CD4-positive, alpha-beta memory T cell (primary cell): ENCODE measurements at places on chromosomes 2 and 18. TPM values are rescaled to one million over a fixed set of nuclear protein-coding genes. Genes with fewer than 3 reads are reported as not detected.

LCT gene
- 0.06 TPM for total RNA-seq

DNA sequence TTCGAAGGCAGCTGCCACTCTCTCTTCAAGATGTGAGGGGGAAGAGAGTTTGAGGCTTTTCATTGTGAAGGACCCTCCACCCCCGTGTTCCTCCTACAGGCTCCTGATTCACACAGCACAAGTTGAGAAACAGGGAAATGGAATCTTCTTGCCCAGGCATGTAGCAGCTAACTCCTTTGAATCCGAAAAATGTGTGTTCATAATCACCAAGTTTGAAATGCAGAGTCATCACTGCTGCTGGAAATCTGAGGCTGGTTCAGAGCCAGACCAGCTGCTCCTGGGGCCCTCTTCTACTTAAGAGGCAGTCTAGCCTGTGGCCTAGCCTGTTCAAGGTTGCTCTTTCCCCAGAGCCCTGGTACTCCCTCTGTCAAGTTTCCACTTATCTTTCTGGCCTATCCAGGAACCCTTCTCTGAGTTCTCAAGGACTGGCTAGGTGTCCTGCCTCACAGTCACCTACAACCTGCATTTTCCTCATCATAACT, 166.4 kb downstream of the TMEM247 start:
- H3K36me3 ChIP-seq = no peaks in the 10 kb centered on the region
- no peak for DNase-seq
- H3K4me3 ChIP-seq = no peak overlapping the region
- no peak overlapping the region for H3K27ac ChIP-seq
- H3K4me1 ChIP-seq = no peaks in the 10 kb centered on the region
- no peaks in the 10 kb centered on the region for H3K27me3 ChIP-seq

GRCh38 chr2:58798676-58799208, 557.6 kb upstream of the FANCL start:
- no peak overlapping the region for H3K27ac ChIP-seq
- no peaks in the 10 kb centered on the region for H3K4me1 ChIP-seq
- H3K4me3 ChIP-seq = no peak overlapping the region
- no peaks in the 10 kb centered on the region for H3K36me3 ChIP-seq
- no peak for DNase-seq

ELOA2 gene
- total RNA-seq = not detected

DNA sequence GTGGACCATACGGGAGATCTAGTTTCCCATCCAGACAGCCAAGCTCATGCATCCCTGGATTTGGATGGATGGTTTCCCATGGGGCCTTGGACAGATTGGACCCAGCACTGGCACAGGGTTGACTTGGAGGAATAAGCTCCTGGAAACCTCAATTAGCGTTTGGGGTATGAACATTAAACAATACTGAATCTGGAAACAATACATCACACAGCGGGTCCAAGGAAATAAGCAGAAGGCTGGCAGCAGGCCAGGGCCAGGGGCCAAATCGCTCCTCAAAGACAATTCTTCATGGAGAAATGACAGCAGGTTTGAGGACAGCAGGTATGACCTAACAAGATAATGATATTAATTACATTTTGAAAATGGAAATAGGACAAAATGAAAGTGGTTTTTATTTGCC, 540.6 kb downstream of the RIT2 start:
- no peaks in the 10 kb centered on the region for H3K36me3 ChIP-seq
- H3K4me1 ChIP-seq = no peaks in the 10 kb centered on the region
- H3K27me3 ChIP-seq = no peaks in the 10 kb centered on the region
- no peak overlapping the region for H3K27ac ChIP-seq
- no peak for DNase-seq

ACADL gene
- total RNA-seq = not detected

GRCh38 chr2:143881246-143881645, 638.7 kb downstream of the ZEB2 start:
- no peaks in the 10 kb centered on the region for H3K27me3 ChIP-seq
- H3K27ac ChIP-seq = no peak overlapping the region
- no peaks in the 10 kb centered on the region for H3K4me1 ChIP-seq
- no peak for DNase-seq
- H3K36me3 ChIP-seq = no peaks in the 10 kb centered on the region

UGT1A8 gene
- not detected for total RNA-seq

DNA sequence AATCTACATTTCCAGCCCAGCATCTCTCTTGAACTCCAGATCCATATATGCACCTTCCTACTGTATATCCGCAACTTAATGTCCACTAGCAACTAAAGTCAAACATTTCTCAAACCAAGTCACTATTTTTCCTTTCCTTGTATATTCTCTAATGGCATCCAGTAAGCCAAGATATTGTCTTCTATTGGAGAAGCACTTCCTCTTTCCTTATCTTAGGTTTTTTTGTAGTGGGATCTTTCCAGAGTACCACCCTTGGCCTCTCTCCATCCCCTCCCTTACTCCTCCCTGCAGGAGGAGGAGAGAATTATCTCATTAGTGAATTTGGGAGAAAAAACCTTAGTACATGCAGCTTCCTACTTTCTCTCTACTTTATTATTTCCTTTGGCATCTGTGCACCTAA, 8.7 kb upstream of the DYNC1I2 start:
- no peaks in the 10 kb centered on the region for H3K27me3 ChIP-seq
- no peaks in the 10 kb centered on the region for H3K36me3 ChIP-seq
- H3K27ac ChIP-seq = no peak overlapping the region
- no peak for DNase-seq

- peaks cover 40% of the 10 kb centered on the region for H3K4me1 ChIP-seq
- no peaks in the 10 kb centered on the region for H3K27me3 ChIP-seq
- peaks cover 14% of the 10 kb centered on the region for H3K36me3 ChIP-seq
- H3K4me3 ChIP-seq = no peak overlapping the region
Measured at GRCh38 chr2:9592699-9593098, 37.1 kb upstream of the ADAM17 start.

MAPRE3 gene
- total RNA-seq = 3.6 TPM

- no peak for DNase-seq
- H3K27ac ChIP-seq = no peak overlapping the region
- H3K4me1 ChIP-seq = no peaks in the 10 kb centered on the region
- peaks cover 5% of the 10 kb centered on the region for H3K27me3 ChIP-seq
- H3K4me3 ChIP-seq = no peak overlapping the region
Measured at GRCh38 chr18:35397976-35398375, 20.8 kb upstream of the ZNF396 start.

DNA sequence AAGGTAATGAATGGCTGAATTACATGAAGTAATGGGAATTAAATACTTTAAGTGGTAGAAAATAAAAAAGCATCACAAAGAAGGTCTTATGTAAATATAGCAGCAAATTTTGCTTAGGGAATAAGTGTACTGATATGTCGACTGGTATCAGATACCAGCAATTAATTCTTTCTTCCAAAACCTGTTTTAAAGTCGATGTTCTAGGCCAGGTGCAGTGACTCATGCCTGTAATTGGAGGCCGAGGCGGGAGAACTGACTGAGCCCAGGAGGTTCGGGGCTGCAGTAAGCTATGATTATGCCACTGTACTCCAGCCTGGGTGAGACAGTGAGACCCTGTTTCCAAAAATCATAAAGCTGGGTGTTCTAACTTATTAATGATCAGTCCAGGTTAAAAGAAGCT, 30.3 kb downstream of the SP3 start:
- H3K36me3 ChIP-seq = no peaks in the 10 kb centered on the region
- no peak for DNase-seq
- H3K27ac ChIP-seq = no peak overlapping the region
- H3K4me3 ChIP-seq = no peak overlapping the region

CD28 gene
- 203 TPM for total RNA-seq
